Left renal pelvis (tissue), 4 donors: ENCODE measurements at places on chromosomes 11 and 22.

GRCh38 chr11:126311401-126312291 is 7.8 kb downstream of the DCPS start:
- no peak for DNase-seq

DNA sequence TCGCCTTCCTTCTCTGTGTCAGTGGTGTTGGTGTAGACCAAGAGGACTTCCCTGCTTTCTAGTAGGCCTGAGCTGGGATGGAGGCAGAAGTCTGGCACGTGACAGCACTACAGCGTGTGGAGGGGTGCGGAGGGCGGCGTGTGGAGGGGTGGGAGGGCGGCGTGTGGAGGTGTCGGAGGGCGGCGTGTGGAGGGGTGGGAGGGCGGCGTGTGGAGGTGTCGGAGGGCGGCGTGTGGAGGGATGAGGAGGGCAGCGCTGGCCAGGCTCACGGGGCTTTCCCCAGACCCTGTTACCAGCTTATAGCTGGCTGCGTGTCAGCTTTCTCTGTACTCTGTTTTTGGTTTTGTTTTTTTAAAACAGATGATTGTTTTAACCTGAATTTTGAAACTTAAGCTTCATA is 45.7 kb upstream of the CTTN start:
- no peak for DNase-seq

DNA sequence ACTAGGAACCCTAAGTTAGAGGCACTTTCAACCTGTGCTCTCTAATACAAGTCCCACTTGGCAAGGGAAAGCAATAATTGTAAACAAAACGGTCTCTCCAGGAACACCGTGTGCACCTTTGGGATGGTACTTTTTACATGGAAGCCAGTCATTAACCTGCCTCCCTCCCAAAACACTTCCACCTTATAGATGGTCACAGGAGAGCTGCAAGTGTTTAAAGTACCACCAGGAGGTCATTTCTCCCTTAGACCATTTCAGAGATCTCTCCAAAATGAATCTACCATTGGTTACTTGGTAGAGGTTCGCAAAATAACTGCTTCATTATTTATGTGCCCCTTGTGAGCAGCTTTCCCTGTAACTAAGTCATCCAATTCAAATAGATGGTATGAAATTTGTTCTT is 375.3 kb downstream of the DYNC2H1 start:
- no peak for DNase-seq

DNA sequence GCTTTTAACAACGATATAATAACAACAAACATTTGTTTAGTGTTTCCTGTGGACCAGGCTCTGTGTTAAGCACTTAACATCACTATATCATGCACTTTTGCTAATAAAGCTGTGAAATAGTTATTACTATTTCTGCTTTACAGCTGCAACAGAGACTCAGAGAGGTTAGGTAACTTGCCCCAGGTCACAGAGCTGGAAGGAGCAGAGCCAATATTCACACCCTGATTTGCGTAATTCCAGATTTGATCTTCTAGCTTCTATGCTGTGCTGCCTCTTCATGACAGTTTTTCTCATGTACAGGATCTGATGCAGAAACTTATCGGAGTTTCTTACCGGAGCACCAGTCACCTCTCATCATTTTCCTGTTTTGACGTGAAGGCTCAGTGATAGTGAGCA is 33.6 kb upstream of the EHF start:
- no peak for DNase-seq

GRCh38 chr22:46997311-46997970 is 235.0 kb downstream of the TBC1D22A start:
- no peak for DNase-seq

- DNase-seq, result no peak
These were observed 77.1 kb downstream of the UBASH3B start for GRCh38 chr11:122732342-122733315.
